Mesothelial cell of epicardium (in vitro differentiated cells): ENCODE measurements at places on chromosomes 6 and 20.

- DNase-seq = no peak
These were observed 240.3 kb upstream of the TAB2 start for GRCh38 chr6:149077208-149077607.

- no peak for DNase-seq
These were observed 479.7 kb upstream of the FLRT3 start for GRCh38 chr20:14817101-14817500.

- peak; percentile 72 for DNase-seq
These were observed at the start of gene SDC4 for GRCh38 chr20:45347936-45348778. TSS of gene SDC4 (minus strand) at chr20:45348424. CDS start at chr20:45348384, 40 bp downstream.

DNA sequence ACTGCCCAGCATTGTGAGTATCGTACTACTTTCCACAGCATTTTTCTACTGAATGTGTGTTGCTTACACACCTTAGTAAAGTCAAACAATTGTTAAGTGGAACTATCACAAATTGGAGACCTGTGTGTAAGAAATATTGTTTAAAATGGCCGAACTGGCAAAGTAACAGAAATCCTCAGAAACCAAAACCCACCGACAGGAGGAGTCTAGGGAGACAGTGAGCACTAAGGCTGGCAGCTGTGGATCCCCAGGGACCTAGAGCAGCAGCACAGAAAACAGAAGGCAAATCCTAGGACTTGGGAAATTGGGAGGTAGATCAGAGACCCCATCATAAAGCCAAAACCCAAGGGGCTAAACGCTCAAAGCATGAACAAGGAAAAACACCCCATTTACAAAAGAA, 69.9 kb downstream of the SESN1 start:
- DNase-seq = no peak

GRCh38 chr6:26554697-26555504, 16.7 kb downstream of the HMGN4 start:
- DNase-seq = no peak

GRCh38 chr6:163177892-163178420, 236.6 kb upstream of the QKI start:
- no peak for DNase-seq

DNA sequence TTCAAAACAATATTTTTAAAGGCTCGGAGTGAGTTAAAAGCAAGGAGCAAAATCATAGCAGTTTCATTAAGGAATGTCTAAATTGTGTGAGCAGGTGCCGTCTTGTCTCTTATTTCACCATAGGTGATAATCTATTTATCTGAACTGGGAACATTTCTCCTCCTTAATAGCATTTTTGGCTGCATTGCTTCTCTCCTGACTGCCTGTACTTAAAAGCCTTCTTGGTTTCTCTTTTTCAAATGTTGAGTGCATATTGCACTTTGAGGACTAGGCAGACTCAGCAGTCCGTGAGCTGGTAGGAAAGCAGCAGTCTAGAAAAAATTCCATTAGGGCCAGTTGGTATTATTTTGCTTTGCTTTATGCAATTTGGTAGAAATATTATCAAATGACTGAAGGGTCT, 645.9 kb downstream of the GRIK2 start:
- DNase-seq = no peak

GRCh38 chr6:80211286-80211685, 104.8 kb downstream of the BCKDHB start:
- no peak for DNase-seq

DNA sequence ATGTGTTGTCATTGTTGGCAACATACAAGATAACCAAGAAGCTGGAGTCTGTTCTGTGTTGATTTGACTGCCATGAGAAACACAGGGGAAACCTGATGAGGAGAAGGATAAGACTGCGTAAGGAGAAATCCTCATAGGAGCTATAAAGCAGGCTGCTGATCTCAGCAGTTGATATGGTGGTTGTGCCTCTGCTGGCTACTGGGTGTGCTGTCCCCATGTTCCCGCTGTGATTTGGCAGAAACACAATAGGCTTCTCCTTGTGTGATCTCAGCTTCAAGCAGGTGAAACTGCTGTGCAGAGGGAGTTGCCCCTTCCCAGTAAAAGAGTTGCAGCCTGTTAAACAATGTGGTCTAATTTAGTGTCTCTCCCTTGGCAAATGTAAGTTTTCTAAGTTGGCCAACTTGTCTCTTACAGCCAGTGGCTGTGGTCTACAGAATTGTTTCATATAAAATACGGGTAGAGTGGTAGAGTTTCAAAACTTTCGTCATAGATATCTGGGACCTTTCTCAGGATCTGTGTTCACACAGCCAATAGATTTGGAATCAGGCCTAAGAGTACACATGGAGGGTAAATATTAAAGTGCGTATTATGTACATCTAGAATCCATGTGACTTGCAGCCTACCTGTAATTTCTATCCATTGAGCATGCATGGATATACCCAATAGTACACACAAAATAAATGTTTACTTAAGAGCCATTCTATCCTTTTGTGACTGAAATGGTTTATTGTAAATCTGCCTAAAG, 78.4 kb downstream of the RNF144B start:
- DNase-seq = no peak
